ENCODE measurements at places on chromosomes 4 and X. TPM values are rescaled to one million over a fixed set of nuclear protein-coding genes. Genes with fewer than 3 reads are reported as not detected.
A peak's percentile ranks its signal among the peaks of the same experiment; 100 is the strongest.

Gene HTRA3
- total RNA-seq = not detected

Gene MTTP
- total RNA-seq = 0.15 TPM

Gene FAM50A
- total RNA-seq = 62.4 TPM

Gene MAGEB6
- not detected for total RNA-seq

- DNase-seq = no peak
- H3K4me3 ChIP-seq = no peak overlapping the region
- H3K27ac ChIP-seq = no peak overlapping the region
- no peaks in the 10 kb centered on the region for H3K27me3 ChIP-seq
- H3K4me1 ChIP-seq = no peaks in the 10 kb centered on the region
Observed at GRCh38 chrX:337331-337831, 18.8 kb upstream of the GTPBP6 start.

DNA sequence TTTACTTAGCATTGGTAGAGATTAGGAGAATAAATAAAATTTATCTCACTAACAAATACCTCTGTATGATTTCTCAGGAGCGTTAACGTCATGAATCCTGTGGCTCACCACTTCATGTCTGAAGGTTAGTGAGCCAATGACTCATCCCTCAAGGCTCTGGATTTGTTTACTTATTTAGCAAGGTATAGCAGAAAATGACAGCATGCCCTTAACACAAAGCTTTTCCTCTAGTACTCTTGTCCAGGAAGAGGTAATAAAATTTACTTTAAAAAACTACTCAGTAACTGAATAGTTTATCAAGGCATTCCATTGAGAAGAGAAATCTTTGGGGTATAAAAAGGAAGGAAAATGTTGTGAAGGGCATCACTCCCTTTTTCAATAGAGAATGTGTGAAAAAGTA is 823.8 kb downstream of the CCSER1 start:
- no peaks in the 10 kb centered on the region for H3K27me3 ChIP-seq
- H3K4me1 ChIP-seq = no peaks in the 10 kb centered on the region
- no peak for DNase-seq
- H3K27ac ChIP-seq = no peak overlapping the region
- no peak overlapping the region for H3K4me3 ChIP-seq

DNA sequence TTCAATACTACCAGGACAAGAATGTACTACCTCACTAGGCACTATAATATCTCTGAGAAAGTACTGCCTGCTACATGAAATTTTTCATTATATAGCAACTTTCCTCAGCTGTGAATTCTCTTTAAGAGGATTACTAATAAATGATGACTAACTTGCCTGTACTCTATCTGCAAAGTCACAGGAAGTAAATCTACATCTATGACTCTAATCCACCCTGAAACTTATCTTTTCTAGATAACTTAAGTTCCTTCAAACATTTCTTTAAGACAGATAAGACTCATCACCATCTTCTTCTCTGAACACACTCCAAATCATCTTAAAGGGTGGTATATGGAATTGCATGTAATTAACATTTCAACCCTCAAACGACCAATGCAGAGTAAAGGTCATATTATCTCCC is 28.8 kb downstream of the RPS6KA3 start:
- DNase-seq = no peak
- H3K36me3 ChIP-seq = peaks cover 42% of the 10 kb centered on the region
- no peak overlapping the region for H3K4me3 ChIP-seq

DNA sequence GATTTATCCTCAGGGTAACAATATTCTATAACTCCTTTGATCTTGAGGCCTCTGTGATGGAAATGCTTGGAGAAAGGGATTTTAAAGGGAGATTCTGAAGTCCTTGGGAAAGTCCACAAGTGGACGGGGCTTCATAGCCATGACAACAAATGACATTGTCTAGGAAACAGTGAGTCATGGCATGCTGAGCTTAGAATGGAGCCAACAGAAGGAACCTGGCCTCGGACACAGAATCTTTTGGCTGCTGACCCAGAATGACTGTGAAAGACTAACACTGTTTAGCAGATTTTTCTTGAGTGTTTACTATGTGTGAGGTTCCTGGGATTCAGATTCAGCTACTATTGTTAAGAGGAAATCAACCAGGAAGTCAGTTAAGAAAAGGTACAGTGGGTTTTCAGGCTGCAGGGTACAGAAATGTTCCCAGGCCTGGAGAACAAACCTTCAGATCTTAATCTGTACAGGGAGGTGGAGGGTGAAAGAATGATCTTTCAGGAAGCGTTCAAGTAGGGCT is 18.1 kb upstream of the CXCL2 start:
- no peak overlapping the region for H3K27ac ChIP-seq
- H3K4me3 ChIP-seq = no peak overlapping the region

- no peaks in the 10 kb centered on the region for H3K4me1 ChIP-seq
- H3K4me3 ChIP-seq = no peak overlapping the region
- no peaks in the 10 kb centered on the region for H3K36me3 ChIP-seq
- DNase-seq = no peak
- no peak overlapping the region for H3K27ac ChIP-seq
- H3K27me3 ChIP-seq = no peaks in the 10 kb centered on the region
Observed at GRCh38 chr4:52372747-52373146, 286.4 kb downstream of the USP46 start.

DNA sequence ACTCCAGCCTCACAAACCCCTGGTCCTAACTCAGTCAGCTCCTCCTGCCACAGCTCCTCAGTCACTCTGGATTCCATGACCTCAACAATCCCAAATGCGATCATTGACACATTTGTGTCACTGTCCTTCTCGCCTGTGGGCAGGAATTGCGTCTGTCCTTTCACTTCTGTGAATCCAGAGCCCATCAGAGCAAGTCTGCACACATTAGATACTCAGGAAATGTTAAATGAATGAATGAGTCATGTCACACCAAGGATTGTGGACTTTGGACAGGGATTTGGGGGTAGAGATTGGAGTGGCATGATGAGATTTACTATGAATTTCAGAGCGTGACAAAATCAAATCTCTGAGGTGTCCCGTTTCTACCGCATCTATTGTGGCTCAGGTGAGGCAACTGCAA is 11.8 kb upstream of the CLDN24 start:
- H3K4me3 ChIP-seq = no peak overlapping the region
- peaks cover 6% of the 10 kb centered on the region for H3K27me3 ChIP-seq
- peaks cover 10% of the 10 kb centered on the region for H3K4me1 ChIP-seq
- H3K27ac ChIP-seq = no peak overlapping the region
- no peak for DNase-seq

GRCh38 chr4:122687531-122688061 is 44.9 kb upstream of the BBS12 start:
- H3K27ac ChIP-seq = peak overlapping the region; percentile 45
- peaks cover 40% of the 10 kb centered on the region for H3K4me1 ChIP-seq
- H3K4me3 ChIP-seq = no peak overlapping the region
- H3K27me3 ChIP-seq = peaks cover 7% of the 10 kb centered on the region
- DNase-seq = no peak
- no peaks in the 10 kb centered on the region for H3K36me3 ChIP-seq

GRCh38 chrX:14598330-14598729 is 69.0 kb downstream of the GLRA2 start:
- no peak for DNase-seq
- no peaks in the 10 kb centered on the region for H3K36me3 ChIP-seq
- no peak overlapping the region for H3K27ac ChIP-seq
- H3K4me3 ChIP-seq = no peak overlapping the region
- H3K27me3 ChIP-seq = peaks cover 2% of the 10 kb centered on the region

Data from activated CD4-positive, alpha-beta memory T cell treated with anti-CD3 and anti-CD28 coated beads, Interleukin-2, amount 10 ng/mL, durations not matched to agents 7 days and 5 days (primary cell).